ENCODE measurements at places on chromosomes 3 and 15. TPM values are rescaled to one million over a fixed set of nuclear protein-coding genes. Genes with fewer than 3 reads are reported as not detected.

The MLH1 gene
- 32.2 TPM for total RNA-seq

The ITGA11 gene
- 4.9 TPM for total RNA-seq

The ARPP21 gene
- not detected for total RNA-seq

The RTP2 gene
- not detected for total RNA-seq

The AGBL1 gene
- total RNA-seq = not detected

The FEZF2 gene
- not detected for total RNA-seq

The UBR1 gene
- total RNA-seq = 3.0 TPM

The IL16 gene
- 0.18 TPM for total RNA-seq

The IL17RB gene
- total RNA-seq = 0.92 TPM

The CLDN18 gene
- total RNA-seq = not detected

The FAM174B gene
- 9.6 TPM for total RNA-seq

The ANKRD34C gene
- total RNA-seq = not detected

The ATP10A gene
- 8.2 TPM for total RNA-seq

The ZFYVE19 gene
- total RNA-seq = 18.8 TPM

The DPPA2 gene
- total RNA-seq = not detected

The NR1I2 gene
- not detected for total RNA-seq

The NLGN1 gene
- not detected for total RNA-seq

The ARGFX gene
- total RNA-seq = not detected

The PLA2G4B gene
- 1.00 TPM for total RNA-seq

The GDPGP1 gene
- 4.4 TPM for total RNA-seq

The RASGRP1 gene
- total RNA-seq = 0.40 TPM

The MASP1 gene
- not detected for total RNA-seq

The PFKFB4 gene
- total RNA-seq = 15.7 TPM

The COL7A1 gene
- 191 TPM for total RNA-seq

The GLDN gene
- total RNA-seq = not detected

The GOLGA6D gene
- total RNA-seq = 0.12 TPM

The TCTA gene
- 24.3 TPM for total RNA-seq

The BNC1 gene
- 0.47 TPM for total RNA-seq
